Stimulated activated CD8-positive, alpha-beta memory T cell treated with anti-CD3 and anti-CD28 coated beads, Interleukin-7, amount 100 ng/mL, for 1 hour (primary cell): ENCODE measurements at places on chromosomes 13 and 19.
A peak's percentile ranks its signal among the peaks of the same experiment; 100 is the strongest.

DNA sequence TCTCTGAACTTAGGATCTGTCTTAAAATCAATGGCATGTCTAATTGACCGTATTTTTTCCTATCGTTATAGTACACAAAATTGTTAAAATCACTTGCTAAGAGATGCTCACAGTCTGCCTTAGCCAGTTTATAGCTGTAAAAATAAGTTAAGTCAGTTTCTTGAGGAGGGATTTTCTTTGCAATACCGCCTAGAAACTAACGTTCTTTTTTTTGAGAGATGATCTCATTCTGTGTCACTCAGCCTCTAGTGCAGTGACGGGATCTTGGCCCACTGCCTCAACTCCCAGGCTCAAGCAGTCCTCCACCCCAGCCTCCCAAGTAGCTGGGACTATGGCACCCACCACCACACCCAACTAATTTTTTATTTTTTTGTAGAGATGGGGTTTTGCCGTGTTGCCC is 4.4 kb downstream of the CKAP2 start:
- DNase-seq: no peak

- no peak for DNase-seq
These were observed 1.1 kb downstream of the PGLS start for GRCh38 chr19:17512574-17512939.

GRCh38 chr19:8518536-8518935 is 4.6 kb upstream of the ZNF414 start:
- no peak for DNase-seq

DNA sequence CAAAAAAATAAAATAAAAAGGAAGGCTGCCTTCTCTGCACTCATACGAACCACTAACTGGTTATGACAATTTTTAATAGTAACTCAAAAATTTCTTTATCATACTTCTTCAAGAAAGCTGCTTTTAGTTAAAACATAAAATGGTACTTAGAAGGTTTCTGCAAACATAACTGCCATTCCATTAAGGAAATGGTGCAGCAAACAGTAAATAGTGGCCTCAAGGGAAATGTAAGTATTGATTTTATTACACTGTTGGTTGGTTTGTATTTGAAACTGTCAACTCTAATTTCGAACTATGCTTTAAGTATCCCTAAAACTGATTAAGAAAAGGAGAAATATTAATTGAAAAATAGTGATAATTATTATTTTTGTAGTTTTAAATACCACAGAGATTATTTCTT is 278.0 kb downstream of the DACH1 start:
- no peak for DNase-seq

DNA sequence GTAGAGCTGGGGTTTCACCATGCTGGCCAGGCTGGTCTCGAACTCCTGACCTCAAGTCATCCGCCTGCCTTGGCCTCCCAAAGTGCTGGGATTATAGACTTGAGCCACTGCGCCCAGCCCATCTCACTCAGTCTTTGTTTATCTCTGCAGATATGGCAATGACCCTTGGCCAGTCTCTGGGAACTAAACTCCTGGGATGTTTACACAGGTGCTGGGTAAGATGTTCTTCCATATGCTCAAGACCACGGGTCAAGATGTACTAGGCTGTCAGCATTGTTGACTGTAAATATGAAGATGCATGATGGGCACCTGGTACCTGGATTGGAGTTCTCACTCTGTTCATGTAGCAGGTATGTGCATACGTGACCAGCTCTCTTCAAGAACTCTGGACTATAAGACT is 35.8 kb downstream of the ZNF473 start:
- DNase-seq: no peak

- DNase-seq: no peak
These were observed 24.5 kb downstream of the TEX101 start for GRCh38 chr19:43439032-43439708.

- no peak for DNase-seq
These were observed 20.3 kb downstream of the FBN3 start for GRCh38 chr19:8129061-8129618.

DNA sequence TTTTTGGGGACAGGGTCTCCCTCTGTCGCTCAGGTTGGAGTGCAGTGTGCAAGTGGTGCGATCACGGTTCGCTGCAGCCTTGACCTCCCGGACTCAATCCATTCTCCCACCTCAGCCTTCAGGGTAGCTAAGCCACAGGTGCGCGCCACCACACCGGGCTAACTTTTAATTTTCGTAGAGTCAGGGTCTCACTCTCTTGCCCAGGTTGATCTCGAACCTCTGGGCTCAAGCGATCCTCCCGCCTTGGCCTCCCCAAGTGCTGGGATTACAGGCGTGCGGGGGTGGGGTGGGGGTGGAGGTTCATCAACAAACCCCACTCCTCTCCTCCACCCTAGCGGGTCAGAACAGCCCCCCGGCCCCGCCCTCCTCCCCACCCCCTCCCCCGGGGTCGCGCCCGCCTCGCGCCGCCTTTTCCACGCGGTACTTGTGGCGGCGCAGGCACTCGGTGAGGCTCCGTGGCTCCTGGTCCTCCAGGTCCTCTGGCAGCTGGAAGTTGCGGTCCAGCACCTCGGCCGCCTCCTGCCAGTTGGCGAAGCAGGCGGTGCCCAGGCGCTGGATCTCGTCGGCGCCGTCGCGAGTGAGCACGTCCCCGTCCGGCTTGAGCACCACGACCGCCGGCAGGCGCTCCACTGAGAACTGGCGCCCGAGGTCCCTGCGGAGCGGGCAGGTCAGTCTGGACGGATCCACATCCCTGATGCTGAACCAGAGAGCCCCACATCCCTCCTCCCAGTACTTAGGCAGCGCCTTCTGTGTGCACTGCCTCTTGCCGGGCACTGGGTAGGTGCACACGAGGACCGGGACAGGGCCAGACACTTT is 5.2 kb downstream of the NXNL1 start:
- no peak for DNase-seq

DNA sequence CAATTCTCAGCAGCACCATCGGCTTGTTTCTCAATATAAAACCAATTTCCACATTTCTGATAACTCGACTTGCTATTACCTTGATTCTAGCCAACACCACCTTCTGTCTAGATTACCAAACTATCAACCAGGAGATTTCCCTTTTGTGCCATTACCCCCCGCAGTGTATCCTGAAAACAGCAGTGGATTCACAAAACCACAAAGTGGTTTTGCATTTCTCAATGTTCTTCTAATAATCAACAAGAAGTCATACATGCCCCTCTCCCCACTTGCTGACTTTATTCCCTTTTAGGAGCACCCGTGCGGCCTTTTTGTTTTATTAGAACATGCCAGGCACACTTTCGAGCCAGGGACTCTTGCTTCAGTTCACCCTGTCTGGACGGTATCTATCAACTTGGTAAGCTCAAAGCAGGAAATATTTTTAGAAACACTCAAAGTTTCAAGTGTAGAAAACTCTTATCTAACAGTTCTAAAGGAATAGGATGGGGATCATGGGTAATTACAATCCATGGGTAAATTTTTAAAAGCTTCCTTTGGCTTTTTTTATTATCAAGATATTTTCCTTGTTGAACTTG is 967.4 kb downstream of the EFNB2 start:
- DNase-seq: no peak

- no peak for DNase-seq
These were observed 2.8 kb downstream of the MAST1 start for GRCh38 chr19:12841094-12841493.

- DNase-seq: no peak
These were observed 20.9 kb downstream of the CAPS start for GRCh38 chr19:5934774-5935472.

GRCh38 chr19:42079886-42080763 is 4.2 kb downstream of the ZNF574 start:
- no peak for DNase-seq

- DNase-seq: no peak
These were observed 18.9 kb downstream of the MPND start for GRCh38 chr19:4362101-4362828.

DNA sequence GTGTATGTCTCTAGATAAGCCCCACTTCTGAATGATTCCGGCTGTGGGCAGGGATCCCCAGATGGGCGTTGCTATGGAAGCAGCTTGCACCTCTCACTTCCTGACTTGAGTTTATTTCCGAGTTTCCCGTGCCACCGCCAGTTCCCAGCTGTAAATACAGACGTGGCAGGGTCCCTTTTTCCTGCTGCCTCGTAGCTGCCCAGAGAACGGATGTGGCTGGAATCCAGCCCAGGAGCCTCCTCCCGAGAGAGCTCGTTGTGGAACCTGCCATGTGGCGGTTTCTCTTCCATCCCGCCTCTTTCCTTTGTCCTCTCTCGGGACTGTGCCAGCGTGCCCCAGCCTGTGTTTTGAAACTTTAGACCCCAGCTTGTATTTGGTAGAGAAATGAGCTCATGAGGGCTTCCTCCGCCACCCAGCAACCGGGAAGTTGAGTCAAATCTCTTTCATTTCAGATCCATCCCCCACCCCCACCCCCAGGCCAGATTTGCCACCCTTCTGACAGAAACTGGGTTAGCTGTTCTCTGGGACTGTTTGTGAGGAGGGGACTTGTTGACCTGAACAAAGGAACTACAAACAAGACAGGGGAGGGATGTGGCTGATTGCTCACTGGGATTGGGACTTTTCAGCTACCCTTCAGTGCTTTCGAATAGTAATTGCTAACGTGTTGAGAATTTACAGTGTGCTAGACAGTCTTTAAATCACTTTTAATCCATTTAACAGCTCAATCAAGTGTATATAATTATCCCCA is 96.6 kb downstream of the SIPA1L3 start:
- DNase-seq: no peak

DNA sequence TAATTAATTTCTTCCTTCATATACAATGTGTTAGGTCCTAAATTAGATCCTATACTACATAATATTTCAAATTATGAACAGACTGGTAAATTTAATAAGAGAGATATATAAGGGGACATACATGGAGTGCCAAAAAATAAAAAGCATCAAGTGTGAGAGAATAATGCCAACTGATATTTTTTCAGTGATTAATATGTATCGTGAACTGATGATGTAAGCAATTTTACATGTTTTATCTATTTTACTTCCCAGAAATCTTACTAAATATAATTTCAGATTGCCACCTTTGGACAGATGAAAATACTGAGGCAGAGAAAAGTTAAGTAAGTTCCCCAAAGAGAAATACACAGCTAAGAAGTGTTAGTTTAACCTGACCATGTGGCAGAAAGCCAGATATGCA is 870.8 kb downstream of the SLITRK5 start:
- no peak for DNase-seq

GRCh38 chr13:47893527-47893926 is 107.5 kb downstream of the SUCLA2 start:
- no peak for DNase-seq

- DNase-seq: no peak
These were observed 6.5 kb downstream of the CARS2 start for GRCh38 chr13:110699148-110700145.

DNA sequence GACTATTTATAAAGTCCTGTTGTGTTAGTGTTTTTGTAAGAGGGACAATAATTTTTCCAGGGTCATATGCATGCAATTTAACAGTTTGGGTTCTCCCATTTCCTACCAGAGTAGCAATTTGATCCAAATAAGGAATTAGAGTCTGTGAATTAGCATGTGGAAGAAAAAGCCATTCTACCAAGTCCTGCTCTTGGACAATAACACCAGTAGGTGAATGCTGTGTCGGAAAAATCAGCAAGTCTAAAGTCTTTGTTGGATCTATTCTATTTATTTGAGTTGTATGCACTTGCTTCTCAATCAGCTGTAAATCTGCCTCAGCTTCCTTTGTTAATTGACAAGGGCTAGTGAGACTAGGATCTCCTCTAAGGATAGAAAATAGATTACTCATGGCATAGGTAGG is 21.4 kb upstream of the IL17D start:
- no peak for DNase-seq

DNA sequence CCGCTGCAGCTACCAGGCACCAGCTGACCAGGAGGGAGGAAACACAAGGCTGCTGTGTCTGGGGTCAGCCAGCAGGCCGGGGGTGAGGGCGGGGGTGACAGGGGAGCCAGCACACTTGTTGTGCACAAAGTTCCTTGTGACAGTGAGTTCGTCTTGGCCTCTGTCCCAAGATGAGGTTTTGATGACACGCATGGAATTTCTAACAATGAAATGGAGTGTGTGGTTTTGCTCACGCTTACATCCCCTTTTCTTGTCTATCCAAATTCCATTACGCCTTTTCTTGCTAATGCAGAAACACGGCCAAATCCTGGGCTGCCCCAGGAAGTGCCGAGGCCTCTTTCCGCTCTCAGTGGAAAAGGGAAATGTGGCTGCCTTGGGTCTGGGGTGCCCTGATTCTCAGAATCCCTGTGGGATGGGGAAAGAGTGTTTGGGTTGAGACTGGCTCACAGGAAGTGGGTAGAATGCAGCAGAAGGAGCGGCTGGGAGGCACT is 73.8 kb downstream of the GADD45B start:
- DNase-seq: no peak

DNA sequence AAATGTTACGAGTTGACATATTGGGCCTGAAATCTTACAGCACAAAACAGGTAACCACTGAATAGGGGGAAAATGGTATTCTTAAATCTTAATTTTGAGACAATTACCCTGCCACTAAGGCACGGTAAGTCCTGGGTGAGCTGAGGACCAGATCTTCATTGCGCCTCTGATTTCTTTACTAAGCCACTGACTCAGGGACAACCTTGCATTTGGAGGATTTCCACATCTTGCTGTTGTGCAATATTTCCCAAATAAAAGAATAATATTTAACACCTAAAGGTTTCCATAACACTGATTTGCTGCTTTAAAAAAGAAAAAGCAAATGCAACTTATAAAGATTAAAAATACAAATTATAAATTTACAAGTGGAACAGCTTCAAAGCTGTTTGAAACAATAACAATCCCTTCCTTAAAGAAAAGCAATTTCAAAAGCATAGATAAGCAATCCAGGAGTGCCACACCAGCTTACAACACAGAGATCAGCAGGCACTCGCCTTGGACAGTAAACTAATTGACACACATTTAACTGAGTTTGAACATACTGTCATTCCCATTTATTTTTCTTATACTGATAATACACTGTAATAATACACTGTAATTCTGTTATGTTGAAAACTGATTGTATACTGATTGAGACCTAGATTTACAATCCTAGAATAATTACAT is 79.6 kb upstream of the DOCK9 start:
- no peak for DNase-seq

- peak; percentile 31 for DNase-seq
These were observed 180.6 kb downstream of the FOXO1 start for GRCh38 chr13:40485611-40486517.

- DNase-seq: no peak
These were observed 216.3 kb upstream of the ZNF507 start for GRCh38 chr19:32129141-32129540.
